Stimulated activated CD8-positive, alpha-beta memory T cell treated with anti-CD3 and anti-CD28 coated beads, Interleukin-7, amount 100 ng/mL, for 1 hour (primary cell): ENCODE measurements at places on chromosomes 5 and 9.

- DNase-seq, result no peak
Measured at GRCh38 chr5:90306613-90307012, 102.9 kb downstream of the CETN3 start.

DNA sequence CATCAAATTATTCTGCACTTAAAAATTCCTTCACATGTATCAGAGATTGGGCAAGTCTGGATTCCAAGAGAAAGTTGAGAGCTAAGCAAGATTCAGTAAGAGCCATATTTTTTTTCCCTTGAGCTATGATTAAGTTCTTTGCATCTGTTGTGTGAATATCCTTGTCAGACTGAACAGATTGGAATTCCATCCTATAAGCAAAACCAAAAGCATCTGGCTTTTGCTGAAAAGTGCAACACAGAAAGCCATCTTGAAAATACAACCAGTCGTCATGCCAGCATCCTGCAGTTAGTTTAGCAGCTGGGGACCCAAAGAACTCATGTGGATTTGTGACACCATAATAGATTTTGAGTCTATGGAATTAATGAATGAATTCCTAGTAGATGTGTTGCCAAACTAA lies 316.9 kb downstream of the MTRR start:
- no peak for DNase-seq

DNA sequence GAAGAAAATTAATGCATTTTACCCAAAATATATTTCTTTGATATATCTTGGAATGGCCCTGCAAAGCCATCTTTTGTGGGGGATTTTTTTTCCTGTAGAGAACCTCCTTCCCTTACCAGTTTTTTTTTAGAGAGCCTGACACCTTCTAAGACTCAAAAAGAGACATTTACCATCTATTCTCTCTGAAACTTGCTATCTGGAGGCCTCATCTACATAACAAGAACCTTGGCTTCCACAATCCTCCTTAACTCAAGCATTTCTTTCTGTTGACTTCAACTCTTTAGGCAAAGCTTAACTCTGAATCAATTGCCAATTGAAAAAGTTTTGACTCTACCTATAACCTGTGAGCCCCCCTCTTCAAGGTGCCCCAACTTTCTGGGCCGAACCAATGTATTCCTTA lies 6.2 kb downstream of the SLC45A2 start:
- no peak for DNase-seq

DNA sequence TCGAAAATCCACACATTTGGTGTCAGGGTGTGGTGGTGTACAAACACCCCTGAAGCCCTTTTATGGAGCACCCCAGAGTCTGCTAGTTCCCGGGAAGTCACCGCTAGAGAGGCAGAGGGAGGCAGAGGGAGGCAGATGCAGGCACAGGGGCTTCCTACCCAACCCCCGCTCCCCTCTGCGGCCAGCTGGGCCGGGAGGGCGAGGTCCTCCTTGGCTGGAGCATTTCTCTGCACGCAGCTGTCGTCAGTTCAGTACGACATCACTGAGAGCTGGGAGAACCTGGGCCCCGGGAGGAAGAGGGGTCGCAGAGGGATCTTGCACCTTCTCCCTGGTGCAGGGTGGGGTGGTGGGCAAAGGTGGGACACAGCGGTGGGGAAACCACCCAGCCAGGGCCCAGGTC lies 15.8 kb upstream of the UBAC1 start:
- no peak for DNase-seq

GRCh38 chr5:60792438-60792837 lies 51.6 kb downstream of the ELOVL7 start:
- no peak for DNase-seq

GRCh38 chr5:11491404-11492075 lies 412.7 kb downstream of the CTNND2 start:
- DNase-seq, result no peak

GRCh38 chr9:113909421-113909820 lies 33.3 kb downstream of the ZNF618 start:
- DNase-seq, result no peak

- DNase-seq, result no peak
Measured at GRCh38 chr5:59327191-59327980, 566.1 kb downstream of the PDE4D start.

GRCh38 chr9:18717759-18718158 lies 243.8 kb downstream of the ADAMTSL1 start:
- DNase-seq, result no peak

DNA sequence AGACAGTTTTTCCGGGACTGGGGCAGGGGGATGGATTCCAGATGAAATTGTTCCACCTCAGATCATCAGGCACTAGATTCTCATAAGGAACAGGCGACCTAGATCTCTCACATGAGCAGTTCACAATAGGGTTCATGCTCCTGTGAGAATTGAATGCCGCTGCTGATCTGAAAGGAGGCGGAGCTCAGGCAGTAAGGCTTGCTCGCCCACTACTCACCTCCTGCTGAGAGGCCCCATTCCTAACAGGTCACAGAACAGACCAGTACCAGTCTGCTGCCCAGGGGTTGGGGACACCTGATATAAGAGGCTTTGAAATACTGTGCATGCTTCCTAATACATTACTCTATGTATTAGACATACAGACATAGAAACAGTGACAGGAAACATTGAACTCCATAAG lies 41.1 kb downstream of the PTPRD start:
- DNase-seq, result no peak

GRCh38 chr5:102483736-102484135 lies 15.1 kb downstream of the SLCO6A1 start:
- DNase-seq, result no peak

- no peak for DNase-seq
Measured at GRCh38 chr5:178671602-178672144, 44.8 kb upstream of the CLK4 start.

DNA sequence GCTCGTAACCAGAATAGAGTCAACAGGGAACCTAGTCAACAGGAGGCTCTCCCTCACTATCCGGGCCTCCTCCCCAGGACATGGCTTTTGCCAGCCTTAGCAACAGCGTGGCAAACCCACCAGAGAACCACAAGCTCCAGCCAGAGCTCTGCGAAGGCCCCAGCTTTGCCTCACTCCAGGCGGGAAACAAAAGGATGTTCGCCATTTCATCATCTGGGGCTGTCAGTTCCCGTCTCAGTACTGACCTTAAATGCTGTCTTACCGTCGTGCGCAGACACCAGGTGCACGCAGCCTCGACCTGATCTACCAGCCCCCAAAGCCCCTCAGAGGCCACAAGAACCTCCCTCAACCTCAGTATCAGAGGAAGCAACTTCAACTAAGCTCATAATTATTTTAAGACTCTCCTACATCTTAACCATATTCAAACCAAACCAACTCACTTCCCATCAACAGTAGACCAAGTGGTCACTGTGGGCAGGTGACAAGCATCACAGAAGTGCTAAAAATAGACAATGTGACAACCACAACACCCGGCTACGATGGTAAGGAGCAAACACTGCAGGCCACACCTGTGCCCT lies 71.4 kb downstream of the SEMA4D start:
- DNase-seq, result no peak

DNA sequence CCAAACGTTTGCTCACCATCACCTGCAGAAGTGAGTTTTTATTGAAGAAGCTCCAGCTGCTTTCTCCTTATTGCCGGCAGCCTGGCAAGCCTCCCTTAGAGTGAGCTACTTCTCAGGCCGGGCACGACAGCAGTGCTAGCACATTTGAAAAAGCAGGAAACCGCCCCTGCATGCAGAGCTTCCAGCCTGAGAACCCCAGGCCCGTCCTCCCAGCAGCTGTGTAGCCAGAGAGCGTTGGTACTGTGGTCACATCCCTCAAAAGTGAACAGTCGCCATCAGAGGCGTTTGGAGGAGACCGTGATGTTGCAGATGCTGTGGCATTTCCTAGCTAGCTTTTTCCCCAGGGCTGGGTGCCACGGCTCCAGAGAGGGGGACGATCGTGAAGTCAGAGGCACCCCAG lies 23.5 kb downstream of the SLC25A25 start:
- no peak for DNase-seq

DNA sequence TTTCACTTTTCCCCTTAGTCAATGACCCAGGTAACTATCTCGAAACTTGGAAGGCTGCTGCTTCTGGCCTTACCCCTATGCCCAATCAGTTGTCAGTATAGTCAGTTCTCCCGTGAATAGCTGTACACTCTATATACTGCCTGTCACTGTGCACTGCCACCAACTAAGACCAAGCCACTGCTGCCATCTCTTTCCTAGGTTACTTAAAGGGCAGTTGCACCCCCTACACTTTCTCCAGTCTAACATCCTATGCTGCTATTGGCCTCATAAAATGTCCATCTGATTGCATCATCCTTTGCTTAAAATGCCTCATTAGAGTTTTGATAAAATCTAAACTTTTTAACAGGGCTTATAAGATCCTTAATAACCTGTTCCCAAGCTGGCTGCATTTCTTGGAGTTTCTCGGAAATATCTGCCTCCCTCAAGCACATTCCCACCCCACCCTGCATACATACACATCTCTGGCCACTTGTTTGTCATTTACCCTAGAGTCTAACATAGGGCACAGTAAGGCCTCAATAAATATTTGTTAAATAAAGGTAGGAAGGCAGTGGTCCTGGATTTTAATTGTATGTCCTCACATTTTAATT lies 32.8 kb upstream of the TNFAIP8 start:
- DNase-seq, result no peak

DNA sequence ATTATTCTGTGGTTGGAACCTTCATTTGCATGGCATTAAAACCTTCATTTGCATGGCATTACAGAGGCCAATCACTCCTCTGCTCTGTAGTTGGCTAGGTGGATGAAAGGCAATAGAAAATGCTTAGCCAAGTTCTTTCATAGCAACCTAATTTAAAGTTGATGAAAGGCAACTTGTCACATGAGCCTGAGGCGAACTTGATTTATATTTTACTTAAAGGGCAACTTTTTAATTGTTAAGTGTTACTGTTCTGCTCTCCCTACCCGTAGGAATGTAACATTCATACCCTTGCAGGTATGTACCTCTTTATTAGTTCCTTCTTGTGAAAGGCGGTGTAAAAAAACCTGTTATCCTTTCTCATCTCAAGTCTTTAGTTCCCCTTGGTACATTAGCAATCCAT lies 7.9 kb upstream of the ERMP1 start:
- no peak for DNase-seq

- no peak for DNase-seq
Measured at GRCh38 chr9:11713077-11713476, 980.1 kb upstream of the TYRP1 start.

DNA sequence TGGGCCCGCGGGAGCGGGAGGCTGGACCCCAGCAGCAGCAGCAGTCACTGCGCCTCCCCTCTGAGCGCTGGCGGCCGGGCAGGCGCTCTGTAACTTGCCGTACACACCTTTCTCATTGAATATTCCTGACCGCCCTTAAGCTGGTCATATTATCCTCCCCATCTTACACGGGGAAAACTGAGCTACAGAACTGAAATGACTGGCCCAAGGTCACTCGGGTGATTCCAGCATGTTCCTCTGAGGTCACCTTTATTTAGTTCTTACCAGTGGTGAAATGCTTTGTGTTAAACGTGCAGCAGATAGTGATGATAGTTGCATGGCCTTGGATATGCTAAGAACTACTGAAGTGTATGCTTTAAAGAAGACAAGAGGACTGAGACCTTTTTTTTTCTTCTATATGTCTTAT lies 607 bp downstream of the UQCRQ start:
- no peak for DNase-seq

- no peak for DNase-seq
Measured at GRCh38 chr5:100537946-100538345, 2.8 kb downstream of the FAM174A start.

DNA sequence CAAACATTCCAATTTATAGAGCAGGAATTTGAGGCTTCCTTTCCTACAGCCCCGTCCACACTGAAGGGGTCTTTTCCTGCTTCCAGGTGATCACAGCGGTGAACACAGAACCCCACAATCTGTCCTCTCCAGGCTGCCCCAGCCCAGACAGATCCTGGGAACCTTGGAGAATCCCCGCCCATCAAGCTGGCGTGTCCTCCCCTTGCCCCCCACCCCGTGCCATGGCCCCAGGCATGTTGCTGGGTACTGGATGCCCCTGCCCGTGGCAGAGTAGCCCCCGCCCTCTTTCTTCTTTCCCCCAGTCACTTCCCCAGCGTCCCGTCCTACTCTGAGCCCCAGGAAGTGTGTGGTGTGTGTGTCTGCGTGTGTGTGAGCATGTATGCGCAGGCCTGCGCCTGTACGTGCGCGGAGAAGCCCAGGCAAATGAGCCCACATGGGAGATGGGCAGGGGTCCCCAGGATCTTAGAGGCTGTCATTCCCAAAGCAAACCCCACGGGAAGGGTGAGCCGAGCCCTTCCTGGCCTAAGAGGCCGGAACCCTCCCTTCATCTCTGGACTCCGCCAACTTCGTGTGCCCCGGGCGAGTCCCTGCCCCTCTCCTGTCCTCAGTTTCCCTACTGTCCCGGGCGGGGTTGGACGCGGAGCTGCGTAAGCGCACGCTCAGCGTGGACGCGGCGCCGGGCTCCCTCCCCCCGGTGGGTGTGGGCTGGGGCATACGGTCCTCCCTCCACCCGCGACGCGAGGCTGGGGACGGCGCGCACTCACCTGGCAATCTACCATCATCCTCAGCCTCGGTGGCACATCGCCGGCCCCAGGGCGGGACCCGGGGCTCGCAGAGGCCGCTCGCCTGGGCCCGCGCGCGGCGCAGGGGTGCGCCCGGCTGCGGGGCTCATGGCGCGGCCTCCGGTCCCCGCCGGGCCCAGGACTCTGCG lies 15.2 kb downstream of the GBGT1 start:
- DNase-seq, result no peak

DNA sequence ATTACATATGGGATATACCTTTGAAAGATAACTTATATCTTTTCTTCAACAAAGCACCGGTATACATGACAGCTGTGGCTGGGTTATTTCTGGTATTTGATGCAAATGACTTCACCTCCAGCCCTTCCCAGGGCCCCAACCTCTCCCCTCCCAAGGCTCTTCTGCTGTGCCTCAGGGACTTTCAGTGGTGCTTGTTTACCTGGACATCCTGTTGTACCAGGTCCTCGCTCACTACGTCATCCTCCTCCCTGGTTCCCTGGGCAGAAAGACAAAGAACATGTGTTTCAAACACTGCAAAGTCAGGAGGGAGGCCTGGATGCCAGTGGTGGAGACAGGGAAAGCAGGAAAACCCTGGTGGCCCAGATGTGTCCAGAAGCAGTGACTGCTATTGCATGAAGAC lies 23.4 kb downstream of the ANXA6 start:
- DNase-seq, result no peak

- DNase-seq, result no peak
Measured at GRCh38 chr5:117615226-117615625, 1040.6 kb upstream of the SEMA6A start.

- no peak for DNase-seq
Measured at GRCh38 chr5:122766130-122766529, 8.8 kb upstream of the SNX2 start.

- no peak for DNase-seq
Measured at GRCh38 chr5:76204713-76205112, 121.5 kb downstream of the SV2C start.

- no peak for DNase-seq
Measured at GRCh38 chr5:78560000-78560855, 88.3 kb downstream of the LHFPL2 start.

GRCh38 chr9:91849694-91850093 lies 100.3 kb downstream of the ROR2 start:
- DNase-seq, result no peak
